ENCODE measurements at places on chromosomes 5 and 9.

DNA sequence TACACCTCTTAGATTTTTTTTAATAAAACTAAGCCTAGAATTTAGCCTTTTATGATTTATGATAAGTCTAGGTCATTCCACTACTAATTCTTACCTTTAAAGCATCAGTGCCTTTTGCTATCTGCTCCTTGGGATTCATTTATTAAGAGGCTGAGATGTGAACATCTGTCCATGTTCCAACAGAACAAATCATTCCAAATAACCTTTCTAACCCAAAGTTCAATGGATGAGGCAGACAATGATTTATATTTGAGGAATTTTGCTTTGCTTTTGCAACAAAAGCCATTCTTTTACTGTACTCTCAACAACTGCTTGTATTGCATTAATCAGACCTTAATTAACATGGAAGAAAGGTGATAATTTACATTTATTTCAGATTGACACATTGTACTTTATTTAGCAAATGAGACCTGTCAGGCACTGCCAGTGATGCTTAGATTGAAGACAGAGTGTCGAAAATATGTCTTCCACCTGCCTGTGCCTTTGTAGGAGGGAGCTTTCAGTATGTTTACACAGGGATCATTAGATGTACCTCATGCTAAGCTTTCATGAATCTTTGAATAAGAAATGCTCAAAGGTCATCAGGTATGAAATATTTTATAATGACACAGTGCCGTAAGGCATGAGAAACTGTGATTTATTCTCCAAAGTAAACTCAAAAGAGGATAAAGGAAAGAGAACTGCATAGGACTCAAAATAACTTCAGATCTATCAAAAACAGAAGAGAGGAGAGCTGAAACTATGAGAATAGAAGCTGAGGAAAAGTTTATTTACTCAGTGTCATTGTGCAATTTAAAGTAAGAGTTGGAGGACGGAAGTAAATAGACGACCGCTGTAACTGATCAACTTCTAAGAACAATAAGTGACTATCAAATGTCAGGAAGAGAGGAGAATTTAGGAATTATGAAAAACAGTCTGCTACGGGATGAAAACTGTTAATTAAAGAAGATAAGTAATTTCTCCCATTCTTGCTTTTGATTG lies 36.7 kb upstream of the IZUMO3 start:
- DNase-seq, result no peak

DNA sequence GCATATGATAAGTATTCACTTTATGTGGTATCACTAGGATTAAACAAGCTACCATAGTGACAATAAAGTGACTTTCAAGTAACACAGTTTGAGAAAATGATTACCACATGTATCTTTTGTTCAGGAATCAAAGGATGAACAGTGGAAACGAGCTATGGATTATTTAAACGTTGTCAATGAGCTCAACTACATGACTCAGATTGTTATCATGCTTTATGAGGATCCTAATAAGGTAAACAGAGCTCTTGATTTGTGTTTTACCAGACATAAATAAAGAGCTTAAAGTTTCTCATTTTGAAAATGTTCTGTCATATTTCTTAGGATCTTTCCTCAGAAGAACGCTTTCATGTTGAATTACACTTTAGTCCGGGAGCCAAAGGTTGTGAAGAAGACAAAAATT lies 57.4 kb downstream of the PPIP5K2 start:
- no peak for DNase-seq

- DNase-seq, result peak; percentile 10
Observed at GRCh38 chr5:83145882-83146331, 68.6 kb downstream of the XRCC4 start.

DNA sequence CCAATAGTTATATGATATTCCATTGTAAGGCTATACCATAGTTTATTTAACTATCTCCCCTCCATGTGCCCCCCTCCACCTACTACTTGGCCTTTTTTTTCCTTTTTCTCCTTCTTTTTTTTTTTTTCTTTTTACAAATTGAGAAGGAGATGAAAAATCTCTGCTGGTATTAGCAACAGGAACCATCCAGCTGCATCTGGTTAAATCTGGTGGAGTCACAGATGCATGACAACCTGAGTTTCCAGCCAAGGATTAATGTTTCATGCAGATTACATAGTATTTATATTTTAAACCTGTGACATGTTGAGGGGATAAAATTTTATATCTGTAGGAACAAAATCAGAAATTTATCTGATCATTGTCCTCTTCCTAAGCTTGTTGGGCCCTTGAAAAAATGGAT lies 128.5 kb upstream of the IQGAP2 start:
- DNase-seq, result no peak

DNA sequence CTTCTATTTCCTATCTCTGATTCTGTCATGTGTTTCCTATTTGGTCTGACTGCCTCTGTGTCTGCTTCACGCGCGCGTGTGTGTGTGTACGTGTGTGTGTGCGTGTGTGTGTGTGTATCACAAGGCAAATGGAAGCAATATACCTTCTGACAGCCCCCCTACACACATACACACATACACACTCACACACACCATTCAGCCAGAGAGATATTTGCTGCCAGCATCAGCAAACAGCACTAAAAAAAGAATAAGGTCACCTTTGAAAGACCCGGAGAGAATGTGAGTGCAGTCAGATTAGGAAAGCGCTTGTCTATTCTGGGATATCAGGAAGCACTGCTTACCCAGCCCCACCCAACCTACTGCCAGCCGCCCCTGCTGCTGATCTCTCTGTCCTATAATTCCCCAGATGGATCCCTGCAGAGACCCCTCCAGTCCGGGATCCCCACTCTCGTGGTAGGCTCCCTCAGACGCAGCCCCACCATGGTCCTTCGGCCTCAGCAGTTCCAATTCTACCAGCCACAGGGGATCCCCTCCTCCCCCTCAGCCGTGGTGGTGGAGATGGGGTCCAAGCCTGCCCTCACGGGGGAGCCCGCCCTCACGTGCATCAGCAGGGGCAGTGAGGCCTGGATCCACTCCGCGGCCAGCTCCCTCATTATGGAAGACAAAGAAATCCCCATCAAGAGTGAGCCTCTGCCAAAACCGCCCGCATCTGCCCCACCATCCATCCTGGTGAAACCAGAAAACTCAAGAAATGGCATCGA lies 45.7 kb downstream of the PLAC8L1 start:
- DNase-seq, result no peak

DNA sequence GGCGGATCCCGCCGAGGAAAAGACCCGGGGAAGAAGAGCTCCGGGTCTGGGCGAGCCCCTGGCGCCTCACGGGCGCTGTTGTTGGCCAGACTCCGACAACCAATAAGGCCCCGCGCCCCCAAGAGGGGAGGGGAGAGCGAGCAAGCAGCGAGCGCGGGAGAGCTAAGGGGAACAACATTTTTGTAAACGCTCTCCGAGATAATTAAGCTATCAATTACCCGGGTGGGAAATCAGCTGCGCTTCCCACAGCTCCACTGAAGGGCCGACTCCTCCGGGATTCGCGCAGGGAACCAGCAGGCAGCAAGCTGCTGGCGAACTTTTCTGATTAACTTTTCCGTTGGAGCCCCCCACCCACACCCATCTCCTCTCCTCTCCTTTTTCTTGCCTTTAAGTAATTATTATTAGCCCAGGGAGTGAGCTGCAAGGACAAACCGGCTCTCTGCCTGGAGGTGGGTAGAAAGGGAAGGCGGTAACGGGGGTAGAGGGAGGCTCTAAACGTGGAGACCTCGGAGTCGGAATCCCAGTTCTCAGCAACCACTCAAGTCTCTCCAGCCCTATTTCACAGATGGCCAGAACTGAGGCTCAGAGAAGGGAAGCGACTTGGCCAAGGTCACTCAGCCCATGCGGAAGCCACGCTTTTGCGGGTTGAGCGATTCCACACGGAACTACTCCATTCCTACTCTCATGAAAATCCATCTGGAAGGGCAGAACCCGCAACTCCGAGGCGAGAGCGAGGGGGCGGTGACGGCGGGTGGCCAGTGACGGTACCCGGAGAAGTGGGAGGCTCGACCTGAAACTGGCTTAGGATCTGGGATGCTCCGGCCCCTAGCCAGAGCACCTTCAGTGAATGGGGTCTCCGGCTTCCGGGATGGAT lies 1.3 kb downstream of the ASTN2 start:
- DNase-seq, result no peak

DNA sequence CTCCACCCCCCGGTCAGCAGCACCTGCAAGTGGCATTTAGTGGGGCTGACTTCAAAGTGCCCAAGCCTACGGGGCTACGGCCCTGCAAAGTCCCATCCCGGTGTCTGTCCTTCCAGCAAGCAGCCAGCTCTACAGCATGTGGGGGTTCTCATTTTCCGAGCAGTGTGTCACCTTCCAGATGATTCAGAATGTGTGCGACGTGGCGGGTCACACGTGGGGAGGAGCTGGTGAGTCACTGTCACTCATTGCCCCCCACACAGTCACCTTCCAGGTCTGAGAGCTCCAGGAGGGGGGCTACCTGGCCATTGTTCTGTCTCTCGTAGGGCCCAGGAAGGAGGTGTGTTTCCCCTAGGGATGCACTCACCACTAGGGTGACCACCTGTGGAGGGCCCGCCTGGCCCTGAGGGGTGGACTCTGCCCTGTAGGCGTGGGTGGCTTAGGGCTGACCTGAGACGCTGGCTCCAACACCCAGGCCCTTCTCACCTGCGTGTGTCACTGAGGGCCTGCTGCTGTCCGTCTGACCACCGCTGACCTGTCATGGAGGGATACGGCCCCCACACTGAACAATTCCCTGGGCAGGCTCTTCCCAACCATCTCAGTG lies 70.2 kb downstream of the SEMA4D start:
- no peak for DNase-seq

DNA sequence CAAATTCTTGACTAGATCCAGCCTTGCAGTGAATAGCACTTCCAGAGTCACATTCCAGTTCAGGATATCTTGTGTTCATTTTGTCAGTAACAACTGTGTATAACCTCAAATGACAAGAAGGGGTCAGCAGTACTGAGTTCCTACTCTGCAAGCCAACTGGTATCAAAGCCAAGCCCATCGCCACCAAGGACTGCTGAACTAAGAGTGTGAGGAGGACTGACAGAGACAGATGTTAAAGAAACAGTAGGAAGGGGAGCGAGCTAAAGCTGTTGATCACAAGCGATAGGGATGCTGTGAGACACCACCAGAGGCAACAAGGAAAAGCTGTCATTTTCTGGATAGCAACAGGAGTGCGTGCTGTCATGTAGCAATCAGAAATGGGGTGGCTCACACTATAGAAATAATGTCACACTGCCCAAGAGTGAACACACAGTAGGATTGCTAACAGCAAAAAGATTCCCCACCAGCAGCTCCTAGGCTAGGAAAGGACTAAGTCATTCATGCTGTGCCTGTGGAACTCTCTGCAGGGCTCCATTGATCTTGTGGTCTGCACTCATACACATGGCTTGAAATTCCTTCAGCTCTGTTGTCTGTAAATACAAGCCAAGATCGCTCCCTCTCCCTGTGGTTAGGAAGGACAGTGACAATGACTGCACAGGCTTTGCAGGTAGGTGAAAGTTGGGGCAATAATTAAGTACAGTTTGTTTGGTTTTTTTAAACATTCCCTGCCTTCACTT lies 658.6 kb downstream of the NR2F1-AS1 start:
- DNase-seq, result no peak

DNA sequence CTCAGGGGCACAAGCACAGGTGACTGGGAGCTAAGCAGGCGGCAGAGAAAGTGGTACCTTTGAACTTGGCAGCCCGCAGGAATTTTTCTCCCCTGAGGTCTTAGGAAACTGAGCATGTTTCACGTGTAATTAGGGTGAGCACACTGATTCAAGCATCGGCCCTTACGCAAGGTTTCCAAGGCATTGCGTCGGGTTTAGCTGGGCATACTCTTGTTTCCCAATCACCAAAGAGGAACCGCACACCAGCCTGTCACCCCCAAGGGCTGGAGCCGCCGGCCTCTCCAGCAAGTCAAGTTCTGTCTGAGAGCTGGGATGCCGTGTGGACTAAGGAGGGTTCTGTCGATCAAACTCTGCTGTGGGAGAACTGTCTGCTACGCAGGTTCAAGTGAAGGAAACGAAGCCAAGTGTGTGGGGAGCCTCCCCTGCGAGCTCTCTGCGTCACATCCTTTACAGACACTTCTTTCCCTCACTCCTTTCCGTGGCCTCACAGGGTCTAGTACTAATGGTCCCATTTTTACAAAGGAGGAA lies 53.0 kb downstream of the ERGIC1 start:
- peak; percentile 79 for DNase-seq

DNA sequence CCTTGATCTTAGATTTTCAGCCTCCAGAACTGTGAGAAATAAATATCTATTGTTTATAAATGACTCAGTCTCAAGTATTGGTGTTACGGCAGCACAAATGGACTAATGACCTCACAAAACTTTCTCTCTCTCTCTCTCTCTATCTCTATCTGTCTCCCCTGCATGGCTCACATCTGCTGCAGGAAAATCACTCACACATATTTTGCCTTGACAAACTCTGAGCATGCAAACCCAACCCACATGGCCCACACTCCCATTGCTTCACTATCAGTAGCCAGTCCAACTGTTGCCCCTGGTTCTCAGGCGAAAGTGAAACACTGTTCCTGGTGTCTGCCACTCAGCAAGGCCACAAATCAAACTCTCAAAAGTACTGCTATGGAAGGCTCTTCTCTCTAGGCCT lies 66.4 kb upstream of the PIK3R1 start:
- DNase-seq, result no peak

GRCh38 chr5:170746075-170746960 lies 37.2 kb upstream of the GABRP start:
- DNase-seq, result no peak

DNA sequence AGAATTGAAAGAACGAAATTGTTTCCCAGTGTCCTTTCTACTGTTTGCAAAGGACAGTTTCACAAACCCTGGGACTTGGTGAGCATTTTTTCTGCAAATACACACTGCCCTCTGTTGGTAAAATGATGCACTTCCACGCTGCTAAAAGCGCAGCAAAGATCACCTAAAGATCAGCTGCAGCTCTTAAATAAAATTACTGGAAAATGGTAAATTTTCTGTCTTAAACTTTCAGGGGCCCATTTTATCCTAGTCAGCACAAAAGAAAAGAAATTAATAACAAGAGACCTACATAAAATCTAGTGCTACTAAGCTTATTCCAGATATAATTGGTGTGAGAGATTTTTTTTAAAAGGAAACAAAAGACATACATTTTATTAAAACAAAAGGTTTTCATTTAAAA lies 566.0 kb downstream of the CAAP1 start:
- peak; percentile 65 for DNase-seq

DNA sequence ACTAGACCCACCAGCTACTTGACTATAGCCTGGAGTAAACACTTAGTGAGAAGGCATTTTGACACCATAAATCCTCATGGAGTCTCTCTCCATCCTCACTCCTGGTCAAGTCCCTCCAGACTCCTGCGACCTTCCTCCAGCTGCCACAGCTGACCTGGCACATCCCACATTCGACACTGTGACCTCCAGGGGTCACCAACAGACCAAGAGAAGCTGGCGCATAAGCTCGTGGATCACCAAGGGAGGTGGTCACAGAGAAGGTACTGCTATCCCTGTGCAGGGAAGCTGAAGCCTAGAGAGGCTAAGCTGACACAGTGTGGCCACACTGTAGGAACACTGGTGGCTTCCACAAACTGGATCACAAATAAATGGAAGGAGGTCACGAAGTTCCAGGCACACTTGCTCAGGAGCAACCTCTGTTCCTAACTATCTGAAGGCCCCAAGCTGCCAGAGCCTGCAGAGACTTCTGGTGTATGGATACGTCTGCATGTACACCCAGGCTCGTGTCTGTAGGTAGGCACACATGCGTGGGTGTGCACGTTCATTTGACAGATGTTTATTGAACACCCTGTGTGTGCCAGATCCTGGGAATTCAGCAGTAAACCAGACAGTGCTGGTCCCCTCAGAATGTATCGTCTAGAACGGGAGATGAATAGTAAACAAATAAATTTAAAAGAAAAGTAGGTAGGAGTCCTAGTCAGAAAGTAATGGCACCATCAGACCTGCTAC lies 104.4 kb downstream of the C5orf15 start:
- no peak for DNase-seq

GRCh38 chr9:77533671-77534070 lies 114.5 kb downstream of the GNA14 start:
- no peak for DNase-seq

All from fibroblast of the conjunctiva (primary cell).